ENCODE measurements at places on chromosomes 16 and 17.

DNA sequence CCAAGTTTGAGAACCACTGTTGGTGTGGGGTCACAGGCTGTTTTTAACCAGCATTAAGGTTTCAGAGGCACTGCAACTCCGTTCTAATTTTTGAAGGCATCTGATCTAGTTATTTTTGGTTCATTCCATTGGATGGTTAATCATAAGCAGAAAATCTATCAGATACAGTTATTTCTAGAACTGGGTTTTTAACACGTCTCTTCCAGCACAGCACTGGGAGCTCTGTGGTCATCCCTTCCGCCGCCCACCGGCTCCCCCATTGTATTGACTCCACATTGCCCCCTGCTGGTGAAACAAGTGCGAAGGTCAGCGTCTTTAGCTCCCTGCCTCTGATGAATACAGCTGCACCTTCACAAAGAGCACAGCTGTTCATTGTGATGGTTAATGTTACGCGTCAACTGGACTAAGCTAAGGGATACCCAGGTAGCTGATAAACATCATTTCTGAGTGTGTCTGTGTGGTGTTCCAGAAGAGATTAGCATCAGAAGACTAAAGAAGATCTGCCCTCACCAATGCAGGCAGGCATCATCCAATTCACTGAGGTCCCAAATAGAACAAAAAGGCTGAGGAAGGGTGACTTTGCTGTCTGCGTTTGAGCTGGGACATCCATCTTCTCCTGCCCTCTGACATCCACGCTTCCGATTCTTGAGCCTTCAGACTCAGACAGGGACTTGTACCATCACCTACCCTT, 8.5 kb downstream of the CCL18 start:
- DNase-seq: peak; percentile 53

DNA sequence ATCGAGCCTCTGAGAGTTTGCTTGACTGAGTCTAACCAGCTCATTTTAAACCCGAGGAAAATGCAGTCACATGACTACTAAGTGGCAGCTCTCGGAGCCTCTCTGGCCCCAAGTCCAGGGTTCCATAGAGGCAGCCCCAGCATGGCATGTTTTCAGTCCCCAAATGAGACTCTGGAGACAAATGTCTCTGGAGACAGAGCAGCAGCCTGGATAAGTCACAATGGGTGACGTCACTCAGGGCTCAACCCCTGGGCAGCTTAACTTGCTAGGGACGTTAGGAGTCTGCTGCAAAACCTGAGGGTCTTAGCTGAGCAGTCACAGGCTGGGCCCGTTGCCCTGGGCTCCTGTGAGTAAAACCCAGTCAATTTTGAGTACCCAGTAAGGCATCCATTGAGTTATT, 6.9 kb upstream of the STH start:
- no peak for DNase-seq

DNA sequence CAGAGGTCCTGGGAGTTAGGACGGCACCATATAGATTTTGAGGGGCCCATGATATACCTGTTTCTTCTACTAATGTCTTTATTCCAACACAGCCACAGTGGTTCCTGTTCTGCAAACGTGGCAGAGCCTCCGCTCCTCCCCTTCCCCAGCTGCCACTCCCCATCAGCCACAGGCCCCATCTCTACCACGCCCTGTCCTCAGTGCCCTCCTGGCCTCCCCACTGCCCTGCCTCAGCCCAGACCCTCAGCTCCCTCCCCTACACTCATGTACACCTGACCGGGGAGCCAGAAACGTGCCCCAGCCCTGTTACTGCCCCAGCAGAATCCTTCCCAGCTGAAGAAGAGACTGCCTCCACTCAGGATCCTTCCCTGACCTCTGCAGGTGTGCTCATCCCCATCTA, 11.9 kb upstream of the RBFOX3 start:
- no peak for DNase-seq

DNA sequence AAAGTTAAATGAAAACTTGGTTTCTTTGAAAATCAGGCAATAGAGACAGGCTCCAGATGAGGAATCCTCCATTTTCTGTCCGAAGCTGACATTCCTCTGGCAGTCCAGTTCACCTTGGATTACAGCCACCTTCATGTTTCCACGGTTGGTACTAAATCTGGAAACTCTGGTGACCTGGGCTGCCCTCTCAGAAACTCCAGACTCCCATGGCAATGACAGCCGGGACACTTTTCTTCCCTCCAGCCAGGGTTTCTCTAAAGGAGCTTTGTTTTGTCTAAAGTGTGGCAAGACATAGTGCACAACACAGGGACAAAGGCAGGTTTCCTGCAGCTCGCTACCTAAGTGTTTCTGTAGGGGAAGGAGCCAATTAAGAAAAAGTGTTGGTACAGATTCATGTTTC, 36.0 kb downstream of the CLUAP1 start:
- DNase-seq: peak; percentile 21

GRCh38 chr17:74362810-74363498, 1.3 kb upstream of the BTBD17 start:
- no peak for DNase-seq

DNA sequence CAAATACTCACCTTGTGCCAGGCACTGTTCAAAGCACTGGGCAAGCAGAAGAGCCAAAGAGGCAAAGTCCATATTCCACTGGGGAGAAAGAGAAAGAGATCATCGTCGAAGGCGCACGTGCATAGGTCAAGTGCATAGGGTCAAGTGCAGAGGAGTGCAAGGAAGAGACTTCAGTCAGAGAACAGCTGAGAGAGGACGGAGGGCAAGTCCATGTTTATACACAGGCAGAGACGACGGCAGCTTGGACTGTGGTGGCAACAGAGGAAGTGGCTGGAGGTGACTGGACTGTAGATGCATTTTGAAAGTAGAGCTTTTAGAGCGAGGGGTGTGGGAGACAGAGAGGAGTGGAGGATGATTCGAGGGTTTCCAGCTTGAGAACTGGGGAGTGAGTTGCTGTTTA, 74.7 kb upstream of the SDK2 start:
- no peak for DNase-seq

- DNase-seq: no peak
Observed at GRCh38 chr17:8856869-8857575, 10.5 kb downstream of the PIK3R6 start.

DNA sequence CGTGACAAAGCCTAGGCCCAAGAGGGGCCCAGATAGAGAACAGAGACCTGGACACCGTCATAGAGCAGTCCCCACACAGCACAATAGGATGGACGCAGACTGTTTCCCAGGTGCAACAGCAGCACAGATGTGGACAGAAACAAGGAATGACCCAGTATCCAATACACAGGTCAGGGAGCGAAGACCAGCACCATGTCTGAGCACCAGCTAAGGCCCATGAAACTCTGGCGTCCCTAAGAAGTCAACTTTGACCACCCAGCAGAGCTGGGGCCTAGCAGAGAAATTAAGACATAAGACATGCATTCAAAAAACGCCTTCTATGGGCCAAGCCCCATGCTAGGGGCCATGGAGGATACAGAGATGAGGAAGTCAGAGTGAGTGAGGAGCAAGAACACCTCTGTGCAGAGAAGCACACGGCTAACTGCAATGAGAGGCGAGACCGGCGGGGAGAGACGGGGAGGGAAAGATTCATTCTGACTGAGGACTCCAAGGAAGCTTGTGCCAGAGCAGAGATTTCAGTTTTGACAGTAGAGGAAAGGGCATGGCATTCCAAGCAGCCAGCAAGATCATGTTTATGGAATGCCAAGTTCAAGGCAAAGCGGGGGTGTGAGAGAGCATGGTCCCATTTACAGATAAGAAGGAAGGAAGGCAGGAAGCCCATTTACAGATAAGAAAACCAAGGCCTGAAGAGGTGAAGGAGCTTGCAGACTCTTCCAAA, 50.8 kb downstream of the PITPNM3 start:
- DNase-seq: peak; percentile 24

- no peak for DNase-seq
Observed at GRCh38 chr17:38571833-38572668, 33.7 kb downstream of the SRCIN1 start.
